ENCODE measurements at places on chromosomes 5 and 9. TPM values are rescaled to one million over a fixed set of nuclear protein-coding genes. Genes with fewer than 3 reads are reported as not detected.

SLCO6A1 gene
- total RNA-seq = not detected

TAF11L10 gene
- not detected for total RNA-seq

PCDHB15 gene
- total RNA-seq = 14.5 TPM

CDKN2B gene
- total RNA-seq = 6.2 TPM

RIGI gene
- 10.2 TPM for total RNA-seq

CCDC69 gene
- 3.8 TPM for total RNA-seq

DIAPH1 gene
- total RNA-seq = 28.9 TPM

ANKRD20A1 gene
- 7.1 TPM for total RNA-seq

PLAC8L1 gene
- not detected for total RNA-seq

LEAP2 gene
- 1.1 TPM for total RNA-seq

MAPKAP1 gene
- 65.3 TPM for total RNA-seq

SPINK4 gene
- total RNA-seq = not detected

ADGRD2 gene
- not detected for total RNA-seq

GNG10 gene
- total RNA-seq = 49.9 TPM

SLC6A18 gene
- not detected for total RNA-seq

IL9 gene
- total RNA-seq = not detected

SPINK14 gene
- not detected for total RNA-seq

CCNI2 gene
- total RNA-seq = 0.60 TPM

TYRP1 gene
- total RNA-seq = 326 TPM

NOXA1 gene
- 4.2 TPM for total RNA-seq

PHYHD1 gene
- 19.4 TPM for total RNA-seq

PCDHGB5 gene
- 23.4 TPM for total RNA-seq

SPATA31D4 gene
- not detected for total RNA-seq

MRRF gene
- 35.9 TPM for total RNA-seq

MARCHF11 gene
- 2.1 TPM for total RNA-seq

SPINK7 gene
- not detected for total RNA-seq

C5orf34 gene
- total RNA-seq = 4.4 TPM

NHP2 gene
- total RNA-seq = 109 TPM

KCNN2 gene
- 7.7 TPM for total RNA-seq

FABP6 gene
- total RNA-seq = not detected

SPINK13 gene
- not detected for total RNA-seq

CCDC127 gene
- 8.2 TPM for total RNA-seq

MYO10 gene
- 103 TPM for total RNA-seq

FOXD1 gene
- 3.8 TPM for total RNA-seq

PCDHGB3 gene
- total RNA-seq = 14.2 TPM
